Right forelimb (tissue), 1 donor: ENCODE measurements at places on chromosomes 2 and 18.

DNA sequence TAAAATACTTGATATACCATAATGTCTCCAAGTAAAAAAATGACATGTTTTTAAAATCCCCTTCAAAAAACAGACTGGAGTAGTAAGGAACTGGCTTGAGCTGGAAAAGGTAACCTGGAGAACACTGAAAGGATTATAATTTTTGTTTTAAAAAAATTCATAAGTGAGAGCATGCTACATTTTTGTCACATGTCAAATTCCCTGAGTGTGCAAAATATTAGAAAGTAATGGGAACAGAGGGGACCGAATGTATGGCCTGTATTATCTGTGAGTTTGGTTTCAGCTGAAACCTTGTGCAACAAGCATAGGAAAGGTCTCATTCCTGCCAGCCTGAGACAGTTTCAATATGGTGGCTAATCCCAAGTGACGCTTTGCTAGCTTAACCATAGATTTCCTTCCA, 202.5 kb downstream of the SLC39A10 start:
- DNase-seq = no peak

GRCh38 chr2:156436497-156437085, 412 bp downstream of the GPD2 start:
- DNase-seq = peak; percentile 55

GRCh38 chr2:66346231-66346664, 88.7 kb upstream of the MEIS1 start:
- DNase-seq = no peak

- DNase-seq = no peak
Observed at GRCh38 chr2:33632831-33633230, 33.7 kb upstream of the FAM98A start.

GRCh38 chr2:137966043-137966442, 1.8 kb downstream of the HNMT start:
- DNase-seq = no peak

GRCh38 chr2:287471-287885, 413 bp downstream of the ALKAL2 start:
- peak; percentile 79 for DNase-seq

DNA sequence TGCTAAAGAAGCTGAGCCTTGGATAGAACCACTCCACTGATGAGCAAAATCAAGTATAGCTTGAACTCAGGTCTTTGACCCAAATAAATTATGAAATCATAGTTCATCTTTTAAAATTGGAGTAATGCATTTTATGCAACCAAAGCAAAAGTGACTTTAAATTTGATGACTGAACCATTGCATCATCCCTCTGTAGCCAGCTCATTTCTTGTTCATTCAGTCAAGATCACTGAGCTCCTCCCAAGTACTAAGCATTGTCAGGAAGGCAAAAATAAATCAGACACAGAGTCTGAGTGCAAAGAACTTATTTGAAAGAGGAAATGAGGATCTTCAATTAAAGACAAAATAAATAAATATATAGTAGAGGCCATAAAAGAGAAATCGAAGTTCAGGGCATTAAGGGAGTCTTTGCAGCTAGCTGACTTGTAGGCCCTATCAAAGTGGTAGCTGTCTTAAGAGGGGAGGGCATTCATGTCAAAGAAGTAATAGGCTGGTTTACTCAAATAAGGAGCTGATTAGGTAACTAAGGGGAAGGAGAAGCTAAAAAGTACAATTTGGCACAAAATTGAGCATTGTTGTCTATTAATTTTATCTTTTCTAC, 411.8 kb downstream of the MTX2 start:
- no peak for DNase-seq

DNA sequence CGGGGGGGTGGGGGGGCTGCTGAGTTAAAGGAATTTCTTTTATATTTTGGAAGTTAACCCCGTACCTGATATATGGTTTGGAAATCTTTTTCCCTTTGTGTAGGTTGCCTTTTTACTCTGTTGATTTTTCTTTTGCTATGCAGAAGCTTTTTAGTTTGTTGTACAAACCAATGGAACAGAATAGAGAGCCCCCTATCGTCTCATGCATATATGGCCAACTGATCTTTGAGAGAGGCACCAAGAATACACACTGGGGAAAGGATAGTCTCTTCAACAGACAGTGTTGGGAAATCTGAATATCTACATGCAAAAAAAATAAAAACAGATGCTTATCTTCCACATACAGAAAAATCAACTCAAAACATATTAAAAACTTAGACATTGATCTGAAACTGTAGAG, 647.8 kb upstream of the KLHL29 start:
- no peak for DNase-seq

DNA sequence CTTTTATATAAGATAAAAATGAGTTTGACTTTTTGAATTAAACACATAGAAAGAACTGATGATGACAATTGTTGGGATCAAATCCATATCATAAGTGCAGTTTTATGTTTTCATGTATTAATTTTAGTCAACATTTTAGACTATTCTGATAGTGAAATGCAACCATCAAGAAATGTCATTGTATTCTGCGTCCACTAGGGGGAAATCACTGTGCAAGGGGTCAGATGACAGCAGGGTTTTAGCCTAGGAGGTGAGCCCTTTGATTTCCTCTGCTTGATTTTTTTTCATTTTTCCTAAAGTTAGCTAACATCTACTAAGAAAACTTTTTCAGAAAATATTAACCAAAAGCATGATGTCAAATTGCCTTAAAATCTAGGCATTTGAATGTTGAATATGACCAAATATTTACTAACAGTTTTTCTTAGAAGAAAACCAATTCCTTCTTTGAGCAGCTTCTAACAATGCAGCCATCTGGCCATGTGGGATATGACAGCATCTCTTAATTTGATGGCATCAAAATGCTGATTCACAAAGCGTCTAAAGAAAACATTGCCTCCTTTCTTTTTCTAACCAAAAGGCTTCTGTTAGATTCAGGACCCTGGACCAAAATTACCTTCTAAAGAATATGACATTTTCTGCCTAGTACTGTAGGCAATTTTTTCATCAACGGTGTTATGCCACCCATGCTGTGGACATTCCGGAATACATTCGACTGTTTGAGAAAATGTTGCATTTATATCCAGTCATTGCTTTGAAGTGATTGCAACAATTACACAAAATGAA, 141.5 kb downstream of the SPHKAP start:
- no peak for DNase-seq

- no peak for DNase-seq
Observed at GRCh38 chr2:43273529-43273928, 47.1 kb upstream of the ZFP36L2 start.

GRCh38 chr2:240946654-240947053, 40.5 kb downstream of the CROCC2 start:
- peak; percentile 40 for DNase-seq

DNA sequence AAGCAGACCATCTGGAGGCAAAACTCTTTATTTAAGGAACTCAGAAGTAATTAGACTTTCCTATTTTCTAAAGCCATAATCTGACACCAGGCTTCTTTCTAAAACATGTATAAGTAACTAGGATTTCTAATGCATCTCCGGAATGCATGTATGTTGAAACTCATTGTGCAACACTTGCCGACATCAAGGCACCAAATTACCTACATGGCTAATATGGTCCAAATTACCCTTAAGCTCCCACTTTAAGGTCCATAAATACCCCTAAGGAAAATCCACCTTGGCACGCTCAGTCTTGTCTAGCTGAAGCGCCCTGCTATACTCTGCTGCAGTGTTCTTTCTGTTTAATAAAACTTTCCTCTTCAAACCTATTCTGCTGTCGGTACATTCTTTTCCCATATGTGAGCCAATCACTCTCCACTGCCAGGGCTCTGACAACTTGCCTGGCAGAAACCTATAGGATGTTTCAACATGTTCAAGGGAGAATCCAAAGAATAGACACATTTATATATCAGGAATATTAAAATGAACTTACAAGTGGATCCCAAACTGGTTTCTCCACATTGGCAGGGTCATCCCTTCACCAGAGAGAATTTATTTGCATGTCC, 171.9 kb downstream of the GALNT1 start:
- DNase-seq = no peak

- DNase-seq = peak; percentile 52
Observed at GRCh38 chr2:130391872-130392670, 36.2 kb downstream of the PTPN18 start.

GRCh38 chr2:85771486-85771885, 17.7 kb downstream of the ATOH8 start:
- DNase-seq = no peak

GRCh38 chr2:172806493-172806892, 70.8 kb downstream of the RAPGEF4 start:
- no peak for DNase-seq

DNA sequence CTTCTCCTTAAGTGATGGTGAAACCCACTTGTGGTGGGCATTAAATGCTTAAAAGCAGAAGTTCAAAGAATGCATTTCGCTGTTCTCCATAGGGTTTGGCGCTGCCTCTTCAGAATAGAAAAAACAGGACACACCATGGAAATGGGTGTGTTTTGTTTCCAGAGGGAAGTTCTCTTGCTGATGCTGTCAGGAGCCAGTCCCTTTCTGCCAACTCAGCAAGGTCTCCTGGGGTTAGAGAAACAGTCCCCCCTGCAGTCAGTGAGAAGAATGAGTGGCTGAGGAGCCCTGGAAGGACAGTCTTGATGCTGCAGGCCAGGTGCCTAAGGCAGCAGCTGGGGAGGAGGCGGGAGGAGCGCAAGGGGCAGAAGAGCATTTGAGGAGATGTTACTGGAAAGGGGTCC, 37.8 kb upstream of the ASAP2 start:
- DNase-seq = no peak

DNA sequence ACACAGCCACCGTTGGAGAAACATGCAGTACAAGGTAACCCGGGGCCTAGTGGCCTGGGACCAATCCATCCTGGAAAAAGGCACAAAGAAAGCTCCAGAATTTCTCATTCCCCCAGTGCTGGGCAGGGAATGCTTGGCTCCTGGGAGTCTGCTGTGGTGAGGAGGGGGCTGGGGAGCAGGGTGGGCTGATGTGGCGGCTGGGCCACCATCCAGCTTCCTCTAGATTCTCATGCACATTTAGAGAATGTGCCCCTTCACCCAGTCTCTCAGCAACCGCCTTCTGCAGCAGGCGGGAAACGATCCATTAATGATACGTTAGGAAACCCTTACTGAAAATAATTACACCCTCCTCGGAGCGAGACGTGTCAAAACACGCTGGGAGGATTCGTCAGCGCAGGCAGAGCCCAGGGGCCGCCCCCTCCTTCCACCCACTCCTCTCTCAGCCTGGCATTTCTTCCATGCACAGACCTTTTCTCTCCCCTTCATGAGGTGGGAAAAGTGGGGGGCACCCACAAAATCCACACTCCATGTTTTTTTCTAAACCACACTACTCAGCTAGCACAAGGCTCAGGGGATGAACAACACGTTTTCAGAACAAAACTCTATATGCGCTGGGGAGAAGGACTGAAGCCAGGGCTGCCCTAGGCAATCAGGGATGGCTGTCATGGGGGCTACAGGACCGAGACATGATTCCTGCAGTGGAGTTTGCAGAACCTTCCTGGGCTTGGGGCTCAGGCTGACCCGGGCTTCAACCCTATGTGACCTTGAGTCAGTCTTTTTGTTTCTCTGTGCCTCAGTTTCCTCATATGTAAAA, 56.1 kb upstream of the SMAD7 start:
- no peak for DNase-seq

DNA sequence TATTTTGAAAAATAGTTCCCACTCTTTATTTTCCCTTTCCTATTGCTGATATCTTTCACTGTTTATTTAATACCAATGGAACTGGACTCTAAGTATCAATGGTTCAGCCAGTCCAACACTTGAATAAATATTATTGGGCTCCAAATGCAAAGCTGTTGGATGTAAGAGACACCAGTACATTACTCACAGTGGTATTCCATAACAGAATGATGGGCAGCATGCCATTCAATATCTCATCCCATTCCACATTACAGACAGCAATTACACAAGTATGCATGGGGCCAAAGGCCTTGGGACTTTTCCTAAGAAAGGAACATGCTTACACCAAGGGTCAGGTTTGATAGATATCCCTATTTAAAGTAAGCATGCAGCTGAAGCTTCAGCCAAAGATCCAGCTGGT, 231.9 kb downstream of the RND3 start:
- no peak for DNase-seq

DNA sequence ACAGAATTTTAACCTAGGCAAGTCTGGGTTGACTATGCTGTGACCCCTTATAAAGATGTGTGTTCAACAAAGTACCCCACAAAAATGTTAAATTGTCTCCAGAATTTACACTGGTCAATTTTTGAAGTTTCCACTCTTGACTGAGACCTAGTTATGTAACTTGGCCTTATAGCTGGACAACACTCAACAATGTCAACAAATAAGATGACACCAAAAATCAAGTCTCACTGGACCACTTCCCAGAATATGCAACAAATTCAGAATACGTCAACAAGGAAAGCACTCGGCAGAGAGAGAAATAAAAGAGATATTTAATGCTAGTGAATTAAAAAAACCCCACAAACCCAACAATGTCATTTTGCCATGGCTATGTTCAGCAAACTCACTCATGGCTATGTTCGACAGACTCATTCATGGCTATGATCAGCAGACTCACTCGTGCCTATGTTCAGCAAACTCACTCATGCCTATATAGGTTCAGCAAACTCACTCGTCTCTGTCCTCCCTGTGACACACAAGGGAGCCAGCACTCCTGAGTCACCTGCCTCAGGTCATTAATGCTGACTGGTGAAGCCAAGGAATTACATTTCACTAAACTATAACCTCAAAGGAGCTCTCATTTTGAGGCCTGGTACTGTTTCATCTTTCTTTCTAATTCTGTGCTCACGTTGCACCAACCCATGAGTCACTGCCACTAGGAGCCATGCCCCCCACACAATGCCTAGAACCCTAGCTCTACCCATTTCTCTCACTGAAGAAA, 72.7 kb downstream of the PTPN2 start:
- no peak for DNase-seq

DNA sequence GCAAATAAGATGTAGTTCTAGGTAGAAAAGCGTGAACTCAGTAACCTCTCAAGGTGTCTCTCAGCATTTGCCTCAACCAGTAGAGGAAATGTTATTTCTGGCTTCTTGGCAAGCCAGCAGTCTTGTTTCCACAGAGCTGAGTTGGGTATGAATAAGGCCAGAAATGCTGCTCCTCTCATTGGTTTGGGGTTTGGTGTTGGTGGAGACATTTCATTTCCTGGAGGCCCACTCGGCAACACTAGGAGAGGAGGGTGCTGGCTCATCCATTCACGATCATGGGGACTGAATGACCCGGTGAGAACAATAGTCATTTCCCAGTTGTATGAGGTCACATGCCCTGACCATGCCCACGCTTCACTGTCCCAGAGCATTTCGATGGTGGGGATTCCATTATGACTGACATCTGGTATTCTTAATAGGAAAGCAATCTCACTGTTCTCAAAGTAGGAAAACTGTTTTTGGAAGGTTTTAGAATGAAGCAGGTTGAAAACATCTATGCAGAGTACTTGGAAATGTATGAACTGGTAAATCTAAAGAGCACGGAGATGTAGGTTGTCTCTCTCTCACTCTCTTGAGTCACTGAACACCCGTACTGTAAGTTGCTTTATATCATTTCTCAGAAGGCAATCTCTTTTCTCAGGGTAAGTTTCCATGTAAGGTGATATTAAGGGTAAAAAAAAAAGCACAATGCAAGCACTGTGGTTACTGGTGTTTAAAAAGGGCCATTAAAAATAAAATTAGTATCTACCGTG, 37.1 kb upstream of the CTLA4 start:
- no peak for DNase-seq
